Stimulated activated CD4-positive, alpha-beta T cell treated with anti-CD3 and anti-CD28 coated beads, Interleukin-1b, Interleukin-23, amount 100 ng/mL, for 1 hour (primary cell): ENCODE measurements at places on chromosomes 5 and 9.

GRCh38 chr9:125343518-125344275 lies 82.1 kb downstream of the GAPVD1 start:
- DNase-seq = no peak

- DNase-seq = no peak
Measured at GRCh38 chr5:78677777-78678668, 29.5 kb upstream of the LHFPL2 start.

GRCh38 chr9:114507726-114508125 lies 2.5 kb upstream of the WHRN start:
- DNase-seq = no peak

- no peak for DNase-seq
Measured at GRCh38 chr5:18576586-18576985, 942.3 kb downstream of the TAF11L14 start.

DNA sequence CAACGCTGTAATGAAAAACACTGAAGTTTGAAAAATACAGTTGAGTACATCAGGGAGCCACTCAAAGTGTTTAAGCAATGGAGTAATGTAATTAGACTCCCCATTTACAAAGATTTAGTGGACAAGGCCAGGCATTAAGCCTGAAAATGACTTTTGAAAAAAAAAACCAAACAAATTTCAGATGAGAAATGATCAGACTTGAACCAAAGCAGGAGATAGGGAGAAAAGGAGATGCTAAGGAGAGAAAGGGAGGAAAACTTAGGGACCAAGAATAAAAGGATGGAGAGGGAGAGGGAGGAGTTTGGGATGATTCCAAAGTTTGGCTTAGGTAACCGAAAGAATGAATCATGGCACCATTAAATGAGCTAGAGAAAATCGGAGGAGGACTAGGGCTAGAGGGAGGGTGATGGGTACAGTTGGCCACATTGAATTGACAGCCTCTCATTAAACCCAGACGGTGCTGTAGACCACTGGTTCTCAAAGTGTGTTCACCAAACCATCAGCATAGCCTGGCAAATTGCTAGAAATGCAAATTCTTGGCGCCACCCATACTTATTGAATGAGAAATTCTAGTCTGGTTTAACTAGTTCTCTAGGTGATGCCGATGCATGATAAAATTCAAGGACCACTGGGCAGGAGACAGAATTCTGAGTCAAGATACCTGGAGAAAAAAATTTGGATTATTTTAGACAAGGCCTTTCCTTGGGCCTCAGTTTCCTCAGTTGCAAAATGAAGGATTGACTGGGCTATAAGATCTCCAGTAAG lies 6.2 kb upstream of the CPEB4 start:
- no peak for DNase-seq

GRCh38 chr5:78360924-78361630 lies 660 bp downstream of the SCAMP1 start:
- DNase-seq = peak; percentile 33

GRCh38 chr9:118761016-118761790 lies 608.0 kb downstream of the BRINP1 start:
- no peak for DNase-seq
